ENCODE measurements at places on chromosomes 7 and 10. TPM values are rescaled to one million over a fixed set of nuclear protein-coding genes. Genes with fewer than 3 reads are reported as not detected.

DNA sequence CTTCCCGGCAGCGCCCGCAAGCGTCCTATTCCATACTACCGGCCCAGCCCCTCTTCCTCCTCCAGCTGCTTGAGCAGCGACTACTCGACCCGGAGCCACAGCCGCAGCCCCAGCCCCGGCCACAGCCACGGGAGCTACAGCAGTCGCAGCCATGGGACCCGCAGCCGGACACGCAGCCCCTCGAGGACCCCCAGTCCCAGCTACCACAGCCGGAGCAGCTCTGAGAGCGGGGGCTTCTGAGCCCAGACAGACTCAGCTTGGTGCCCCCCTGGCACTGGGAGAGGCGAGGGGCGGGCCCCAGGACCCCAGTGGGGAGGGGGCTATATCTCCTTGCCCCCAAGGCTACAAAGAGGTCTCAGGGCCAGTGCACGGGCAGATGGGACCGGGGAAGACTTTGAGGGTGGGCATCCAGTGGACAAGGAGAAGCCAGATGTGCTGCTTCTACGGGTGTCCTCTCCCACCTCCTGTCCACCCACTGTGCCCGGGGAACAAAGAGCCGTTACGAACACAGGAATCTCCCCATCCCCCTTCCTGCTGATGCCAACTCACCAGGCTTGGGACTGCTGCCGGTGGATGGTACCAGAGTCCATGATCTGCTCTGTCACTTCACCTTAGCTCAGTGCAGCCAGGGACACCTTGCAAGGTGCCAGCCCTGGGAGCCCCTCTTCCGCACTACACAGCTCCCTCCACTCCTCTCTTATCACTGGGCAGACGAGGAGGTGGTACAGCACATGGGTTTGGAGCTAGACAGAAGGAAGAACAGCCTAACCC lies 16.7 kb upstream of the HSPB1 start:
- no peak for DNase-seq

DNA sequence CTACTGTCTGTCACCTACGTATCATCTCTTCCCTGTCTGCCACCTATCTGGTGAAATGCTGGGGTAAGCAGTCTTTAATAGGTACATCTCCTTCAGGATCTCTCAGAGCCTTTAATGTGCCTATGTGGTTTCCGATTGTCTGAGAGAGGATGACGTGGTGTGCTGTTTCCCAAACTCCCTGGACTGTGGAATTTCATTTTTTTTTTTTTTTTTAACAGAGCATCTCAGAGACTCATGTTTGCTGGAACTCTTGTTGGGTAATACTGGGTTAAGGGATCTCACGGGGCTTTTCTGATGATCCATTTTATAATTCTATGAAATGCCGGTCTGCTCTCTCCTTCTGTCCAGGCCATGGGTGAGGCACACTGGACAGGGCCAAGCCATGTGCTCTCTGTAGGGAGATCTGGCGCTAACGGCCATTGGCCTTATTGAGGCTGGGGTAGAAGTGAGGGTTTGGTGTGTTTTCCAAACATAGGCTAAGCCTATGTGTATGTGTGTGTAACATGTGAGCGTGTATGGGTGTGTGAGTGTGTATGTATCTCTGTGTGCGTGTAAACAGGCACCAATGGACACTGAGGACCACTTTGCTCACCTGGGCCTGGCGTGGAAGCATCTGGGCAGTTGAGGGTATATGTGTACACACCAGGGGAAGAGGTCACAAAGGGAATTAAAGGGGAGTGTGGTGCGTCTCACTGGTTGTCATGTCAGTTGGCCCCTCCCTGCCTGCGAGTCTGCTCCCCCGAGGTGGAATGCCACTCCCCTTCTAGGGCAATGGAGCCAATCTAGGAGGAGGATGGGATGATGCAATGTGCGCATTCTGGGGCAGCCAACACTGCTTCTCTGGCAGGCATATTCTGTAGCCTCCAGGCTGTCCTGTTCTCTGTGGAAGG lies 7.8 kb downstream of the ADRA2A start:
- no peak for DNase-seq

DNA sequence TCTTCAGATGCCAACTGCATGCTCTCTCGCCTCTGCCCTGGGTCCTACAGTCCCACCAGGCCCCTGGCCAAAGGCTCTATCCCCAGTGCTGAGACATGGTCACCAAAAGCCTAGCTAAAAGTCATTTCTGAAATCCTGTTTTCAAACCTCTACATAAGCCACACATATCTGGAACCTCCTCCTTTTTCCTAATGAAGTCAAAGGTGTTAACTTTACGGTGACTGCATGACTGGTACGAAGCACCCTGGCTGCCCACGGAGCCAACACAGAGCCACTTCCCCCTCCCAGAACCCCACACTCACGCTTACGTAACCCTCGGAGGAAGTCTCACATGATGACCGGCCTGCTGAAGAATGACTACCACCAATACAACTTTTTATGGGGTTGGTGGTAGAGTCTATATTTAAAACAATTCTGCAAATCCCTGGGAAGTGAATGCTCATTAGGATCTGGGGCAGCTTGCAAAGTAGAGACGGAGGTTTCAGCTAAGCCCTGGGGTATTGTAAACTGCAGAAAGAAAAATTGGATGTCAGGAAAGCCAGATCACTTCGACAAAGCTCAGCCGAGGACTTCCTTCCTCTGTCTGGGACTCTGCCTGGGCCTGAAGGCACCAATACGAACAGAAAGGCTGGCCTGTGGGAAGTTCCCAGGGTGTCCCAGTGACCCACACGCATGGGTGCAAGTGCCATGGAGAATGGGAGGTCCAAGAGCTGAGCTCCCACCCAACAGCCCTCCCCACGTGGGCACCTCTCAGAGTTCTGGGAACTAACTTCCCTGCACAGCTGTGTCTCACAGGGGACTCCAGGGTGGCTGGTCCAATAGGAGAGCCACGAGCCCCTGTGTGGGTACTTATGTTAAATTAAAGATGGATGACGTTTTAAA lies 50.7 kb downstream of the PDGFA start:
- DNase-seq: no peak

The PKD2L1 gene
- 0.38 TPM for polyA plus RNA-seq

- DNase-seq: no peak
These were observed 147.3 kb upstream of the PRPS1L1 start for GRCh38 chr7:18174996-18175395.

DNA sequence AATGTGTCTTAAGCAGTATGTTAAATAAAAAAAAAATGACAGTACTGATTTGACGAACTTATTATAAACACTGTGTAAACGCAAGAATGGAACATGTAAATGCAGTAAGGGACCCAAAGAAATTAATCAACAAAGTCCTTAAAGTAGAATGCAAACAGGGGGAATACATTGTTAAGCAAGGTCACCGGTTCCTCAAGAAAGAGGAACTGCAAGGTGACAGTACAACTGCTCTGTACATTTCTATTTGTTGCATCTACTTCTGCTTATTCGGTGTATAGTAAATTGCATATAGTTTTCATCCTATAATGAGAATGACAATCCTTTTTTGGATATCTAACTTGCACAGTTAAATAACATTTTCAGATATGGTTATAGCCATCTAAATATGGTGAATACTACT lies 387.0 kb upstream of the SEMA3D start:
- DNase-seq: no peak

GRCh38 chr7:47905076-47905920 lies 43.0 kb downstream of the PKD1L1 start:
- DNase-seq: no peak

DNA sequence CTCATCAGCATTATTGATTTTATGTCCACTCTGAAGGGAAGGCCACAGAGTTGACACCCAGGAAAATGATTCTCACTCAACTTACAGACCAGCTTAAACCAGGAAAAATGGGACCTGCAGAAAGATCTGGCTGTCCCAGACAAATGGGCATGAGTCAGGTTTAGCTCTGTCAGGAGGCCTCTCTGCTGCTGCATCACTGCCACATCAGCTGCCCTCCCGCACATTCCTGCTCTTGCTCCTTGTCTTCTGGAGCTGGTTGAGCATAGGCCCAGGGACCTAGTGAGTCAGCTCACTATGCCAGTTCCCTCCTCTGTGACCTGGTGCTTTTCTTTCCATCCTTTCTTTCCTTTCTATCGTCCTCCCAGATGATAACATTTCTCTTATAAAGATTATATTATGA lies 18.8 kb upstream of the SMNDC1 start:
- no peak for DNase-seq

The SDK1 gene
- polyA plus RNA-seq: 7.1 TPM

GRCh38 chr10:53846809-53847208 lies 954.2 kb downstream of the PCDH15 start:
- DNase-seq: no peak

- DNase-seq: no peak
These were observed 123.3 kb downstream of the TRRAP start for GRCh38 chr7:99001482-99002147.

DNA sequence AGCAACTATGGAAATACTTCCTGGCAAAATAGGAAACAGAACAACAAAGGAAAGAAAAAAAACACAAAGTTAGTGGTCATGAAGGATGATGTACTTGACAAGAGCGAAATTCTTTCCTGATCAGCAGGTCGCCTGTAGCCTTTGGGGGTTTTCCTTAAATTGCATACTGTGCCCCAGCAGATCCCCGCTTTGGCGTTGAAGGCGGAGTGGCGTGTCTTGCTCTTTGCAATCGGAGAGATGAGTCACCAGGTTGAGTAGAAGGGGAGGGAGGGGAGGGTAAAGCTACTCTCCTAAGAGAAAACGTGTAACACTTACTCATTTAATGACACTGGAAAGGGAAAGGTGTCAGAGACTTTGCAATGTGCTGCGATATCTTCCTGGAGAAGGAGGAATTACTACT lies 587.2 kb downstream of the SORCS1 start:
- no peak for DNase-seq

The JCAD gene
- polyA plus RNA-seq: 29.7 TPM

DNA sequence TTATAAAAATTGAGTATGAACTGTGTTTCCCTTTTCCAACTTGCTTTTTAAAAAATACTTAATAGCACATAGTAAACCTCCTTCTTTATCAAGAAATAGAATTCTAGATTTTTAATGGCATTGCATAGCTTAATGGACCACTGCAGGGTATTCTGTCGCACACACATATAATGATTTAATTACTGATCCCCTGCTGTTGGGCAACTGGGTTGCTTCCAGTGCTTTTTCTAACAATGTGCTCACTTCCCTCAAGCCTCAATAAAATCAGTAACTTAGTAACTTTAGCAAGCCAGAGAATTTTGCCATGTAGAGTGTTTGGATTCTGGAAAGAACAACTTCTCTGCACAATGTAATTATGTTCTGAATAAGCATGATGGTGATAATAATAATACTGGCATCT lies 49.1 kb upstream of the PDLIM1 start:
- DNase-seq: no peak
